ENCODE measurements at places on chromosomes 3 and 15.
A peak's percentile ranks its signal among the peaks of the same experiment; 100 is the strongest.

DNA sequence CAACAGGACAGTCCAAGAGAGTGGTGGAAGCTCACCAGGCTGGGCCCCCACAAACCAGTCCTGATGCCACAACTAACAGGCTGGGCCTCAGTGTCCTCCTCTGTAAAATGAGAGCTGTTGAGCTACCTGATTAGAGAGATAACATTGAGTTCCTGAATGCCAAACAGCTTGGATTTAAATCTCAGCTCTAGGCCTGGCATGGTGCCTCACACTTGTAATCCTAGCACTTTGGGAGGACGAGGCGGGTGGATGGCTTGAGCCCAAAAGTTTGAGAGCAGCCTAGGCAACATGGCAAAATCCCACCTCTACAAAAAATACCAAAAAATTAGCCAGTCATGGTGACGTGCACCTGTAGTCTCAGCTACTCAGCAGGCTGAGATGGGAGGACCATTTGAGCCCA, 20.1 kb upstream of the TMCC1 start:
- DNase-seq, result no peak

GRCh38 chr15:33612721-33613304, 302.0 kb downstream of the RYR3 start:
- DNase-seq, result no peak

DNA sequence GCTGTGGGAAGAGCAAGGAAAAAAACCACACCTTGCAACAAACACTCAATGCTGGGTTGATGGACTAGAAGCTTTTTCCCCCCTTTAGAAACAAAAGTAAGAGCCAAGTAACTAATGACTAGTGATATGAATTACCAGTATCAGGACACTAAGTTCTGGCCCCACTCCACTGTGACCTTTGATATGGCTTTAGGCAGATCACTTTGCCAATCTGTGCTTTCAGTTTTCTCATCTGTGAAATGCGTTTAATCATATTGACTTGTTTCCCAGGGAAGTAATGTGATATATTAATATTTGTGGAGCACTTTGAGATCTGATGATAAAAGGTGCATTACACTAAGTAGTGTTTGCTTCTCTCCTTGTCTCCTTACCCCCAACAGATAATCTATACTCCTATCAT, 319.3 kb upstream of the SATB1 start:
- DNase-seq, result no peak

DNA sequence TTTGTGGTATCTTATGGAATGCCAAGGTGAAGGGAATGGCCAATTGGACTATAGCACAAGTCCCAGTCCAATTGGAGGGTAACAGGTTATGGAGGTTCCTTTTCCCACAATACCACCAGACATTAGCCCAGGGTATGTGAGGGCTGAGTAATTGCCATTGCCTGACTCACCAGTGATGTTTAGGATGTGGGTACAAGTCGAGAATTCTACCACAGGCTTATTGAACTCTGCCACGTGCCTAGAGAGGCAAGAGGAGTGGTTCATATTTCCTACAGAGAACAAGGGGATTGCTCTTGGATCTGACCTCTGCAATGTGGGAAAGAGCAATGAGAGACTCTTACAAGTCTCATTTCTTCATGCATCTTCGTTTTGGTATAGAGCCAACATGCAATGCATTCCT, 85.0 kb upstream of the XCR1 start:
- no peak for DNase-seq

DNA sequence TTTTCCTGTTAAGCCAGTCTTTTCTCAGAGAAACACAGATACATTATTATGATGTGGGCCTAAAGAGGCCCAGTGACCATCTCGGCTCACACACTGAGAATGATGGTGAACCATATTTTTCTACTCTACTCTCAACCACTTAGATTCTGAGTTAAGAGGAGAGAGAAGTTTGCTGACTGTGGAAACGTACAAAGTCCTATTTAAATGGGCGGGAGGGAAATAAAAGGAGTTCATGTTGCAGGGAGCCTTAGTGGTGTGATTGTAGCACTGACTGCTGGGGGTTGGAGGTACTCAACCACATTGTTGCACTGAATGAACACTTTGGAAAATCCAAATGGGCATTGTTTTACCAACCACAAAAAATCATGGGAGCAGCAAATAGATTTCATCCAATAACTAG, 51.0 kb downstream of the ATP8B4 start:
- no peak for DNase-seq

DNA sequence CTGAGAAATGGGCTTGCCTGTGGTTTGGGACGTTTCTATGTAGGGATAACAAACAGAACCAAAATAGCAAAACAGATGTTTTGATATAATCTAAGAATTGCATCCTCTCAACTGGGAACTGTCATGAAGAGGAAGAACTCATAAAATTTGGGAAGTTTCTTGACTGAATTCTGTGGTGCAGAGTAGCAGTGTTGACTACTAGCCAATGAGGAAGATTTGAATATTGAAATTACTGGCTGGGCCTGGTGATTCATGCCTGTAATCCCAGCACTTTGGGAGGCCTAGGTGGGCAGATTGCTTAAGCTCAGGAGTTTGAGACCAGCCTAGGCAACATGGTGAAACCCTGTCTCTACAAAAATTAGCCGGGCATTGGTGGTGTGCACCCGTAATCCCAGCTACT, 42.2 kb downstream of the ZNF609 start:
- DNase-seq, result no peak

DNA sequence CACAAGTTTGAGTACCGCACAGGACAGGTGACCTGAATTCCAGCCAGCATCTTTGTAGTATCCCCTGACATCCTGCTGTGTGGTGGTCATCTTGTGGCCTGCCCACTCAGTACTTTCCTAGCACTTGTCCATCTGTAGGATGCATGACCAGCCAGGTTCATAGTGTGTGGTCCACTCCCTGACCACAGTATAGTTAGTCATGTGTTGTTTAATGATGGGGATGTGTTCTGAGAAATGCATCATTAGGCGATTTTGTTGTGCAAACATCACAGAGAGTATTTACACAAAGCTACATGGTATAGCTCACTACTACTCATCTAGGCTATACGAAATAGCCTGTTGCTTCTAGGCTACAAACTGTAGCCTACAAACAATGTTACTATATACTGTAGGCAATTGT, 16.9 kb upstream of the RBPMS2 start:
- no peak for DNase-seq

DNA sequence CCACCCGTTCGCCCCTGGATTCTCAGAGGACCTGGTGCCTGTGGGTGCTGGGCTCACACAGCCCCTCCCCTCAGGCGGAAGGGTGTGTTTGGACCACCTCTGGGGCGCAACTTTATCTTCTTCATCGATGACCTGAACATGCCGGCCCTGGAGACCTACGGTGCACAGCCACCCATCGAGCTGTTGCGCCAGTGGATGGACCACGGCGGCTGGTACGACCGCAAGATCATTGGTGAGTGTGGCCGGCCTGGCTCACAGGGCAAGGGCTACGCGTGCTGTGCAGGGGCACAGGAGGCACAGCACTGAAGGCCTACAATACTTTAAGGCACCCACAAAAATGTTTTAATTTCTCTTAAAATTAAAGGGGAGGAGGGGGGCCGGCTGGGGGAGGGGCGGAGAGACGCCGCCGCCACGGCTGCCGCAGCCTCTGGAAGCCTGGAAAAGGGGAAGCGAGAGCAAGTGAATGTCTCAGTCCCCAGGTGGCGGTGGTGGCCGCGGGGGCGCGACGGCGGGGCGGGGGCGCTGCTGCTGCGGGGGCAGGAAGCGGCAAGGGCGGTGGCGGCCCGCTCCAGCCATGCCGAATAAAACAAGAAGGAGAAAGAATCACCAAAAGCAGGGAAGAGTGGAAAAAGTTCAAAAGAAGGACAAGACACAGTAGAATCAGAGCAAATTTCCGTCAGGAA, 56.8 kb downstream of the DNAH1 start:
- no peak for DNase-seq

GRCh38 chr15:59550530-59550929, 61.1 kb upstream of the GCNT3 start:
- DNase-seq, result no peak

DNA sequence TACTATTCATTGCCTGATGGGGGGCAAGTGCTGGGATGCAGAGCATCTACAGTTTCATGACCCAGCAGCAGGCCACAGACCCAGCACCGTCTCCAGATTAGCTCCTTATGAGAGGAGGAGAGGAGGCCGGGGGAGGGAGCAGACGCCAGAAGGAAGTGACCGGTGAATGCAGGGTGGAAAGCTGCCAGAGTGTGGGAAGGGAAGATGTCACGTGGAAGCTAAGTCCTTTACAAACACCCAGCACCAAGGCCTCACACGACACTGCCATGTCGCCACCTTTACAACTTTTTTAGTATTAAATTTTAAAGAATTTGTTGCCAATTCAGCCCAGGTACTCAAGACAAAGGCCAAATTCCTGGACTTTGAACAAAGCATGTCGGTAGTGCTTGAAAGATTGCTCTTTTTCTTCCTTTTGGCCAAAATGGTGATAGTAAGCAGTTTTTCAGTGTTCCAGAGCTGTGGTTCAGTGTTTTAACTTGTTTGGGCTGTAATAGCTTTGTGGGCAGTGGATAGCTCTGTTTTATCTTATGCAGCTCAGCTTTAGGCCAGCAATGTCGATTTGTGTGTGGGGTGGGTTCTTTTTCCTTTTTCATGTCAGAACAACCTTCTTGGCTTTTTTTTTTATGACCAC, 58.2 kb downstream of the ZBTB38 start:
- DNase-seq, result no peak

GRCh38 chr15:67177752-67178151, 76.7 kb downstream of the AAGAB start:
- DNase-seq, result no peak

GRCh38 chr3:158106766-158107471, 699 bp upstream of the SHOX2 start:
- DNase-seq, result no peak

GRCh38 chr15:51533672-51534398, 88.7 kb downstream of the DMXL2 start:
- no peak for DNase-seq

GRCh38 chr3:38640661-38641452, 8.6 kb downstream of the SCN5A start:
- DNase-seq, result no peak

GRCh38 chr3:24829011-24829581, 334.4 kb upstream of the THRB start:
- DNase-seq, result no peak

DNA sequence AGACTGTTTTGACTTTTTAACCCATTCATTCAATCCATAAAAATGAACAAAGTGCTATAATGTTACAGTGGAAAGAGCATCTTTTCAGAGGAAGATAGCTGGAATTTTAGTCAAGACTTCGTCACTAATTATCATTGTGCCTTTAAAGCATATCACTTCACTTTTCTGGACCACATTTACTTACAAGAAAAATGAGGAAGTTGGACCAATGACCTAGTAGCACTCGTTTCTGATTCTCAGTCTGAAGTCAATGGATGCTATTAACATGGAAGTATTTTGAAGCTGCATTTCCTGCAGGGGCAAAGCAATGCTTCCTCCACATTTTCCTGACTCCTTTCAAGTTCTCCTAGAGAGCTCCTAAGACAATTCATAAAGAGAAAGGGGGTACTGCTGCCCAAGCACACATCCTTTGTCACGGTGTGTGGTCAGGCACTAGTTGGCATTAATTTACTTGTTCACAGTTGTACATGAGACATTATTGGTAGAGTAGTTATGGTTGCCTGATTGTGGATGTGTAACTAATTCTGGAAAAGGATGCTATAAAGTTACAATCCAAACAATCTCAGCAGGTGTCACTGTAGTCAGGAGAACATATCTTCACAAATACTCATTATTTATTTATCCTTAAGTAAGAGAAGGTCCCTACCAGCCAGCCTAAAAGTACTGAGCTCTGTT, 1049.1 kb downstream of the FHIT start:
- no peak for DNase-seq

GRCh38 chr3:113005611-113006010, 14.8 kb downstream of the GTPBP8 start:
- DNase-seq, result no peak

DNA sequence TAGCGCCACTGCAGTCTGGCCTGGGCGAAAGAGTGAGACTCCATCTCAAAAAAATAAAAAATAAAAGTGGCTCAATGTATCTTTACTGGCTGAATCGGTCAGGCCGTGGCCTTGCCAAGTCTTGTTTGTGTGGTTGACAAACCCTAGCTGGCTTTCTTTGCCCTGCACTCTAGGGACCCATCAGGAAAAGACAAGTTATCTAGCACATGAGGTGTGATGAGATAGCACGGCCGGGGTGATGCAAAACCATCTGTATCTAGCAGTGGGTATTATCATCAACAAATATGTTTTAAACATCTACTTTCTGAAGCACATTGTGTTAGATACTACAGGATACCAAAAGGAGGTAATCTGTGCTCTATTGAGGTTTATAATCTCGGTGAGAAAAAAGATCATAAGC, 3.9 kb upstream of the DPP8 start:
- DNase-seq, result no peak

- DNase-seq, result no peak
Observed at GRCh38 chr15:41936155-41936554, 36.2 kb downstream of the EHD4 start.

DNA sequence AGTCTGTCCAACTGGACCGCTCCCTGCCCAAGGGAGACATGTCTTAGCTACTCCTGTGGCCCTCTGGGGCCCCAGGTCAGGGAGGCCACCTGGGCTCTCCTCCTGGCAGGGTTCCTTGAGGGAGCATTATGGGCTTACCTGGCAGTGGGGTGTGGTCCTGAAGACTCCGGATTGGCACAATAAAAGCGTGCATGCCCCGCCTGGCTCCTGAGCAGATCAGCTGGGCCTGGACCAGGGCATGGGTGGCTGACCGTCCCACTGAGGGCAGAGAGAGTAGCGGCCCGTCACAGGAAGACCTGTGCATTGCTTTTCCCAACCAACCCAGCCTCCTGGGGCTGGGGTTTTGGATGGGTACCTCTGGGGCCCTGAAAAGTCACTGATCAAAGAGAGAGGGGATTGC, 5.4 kb downstream of the ACOX2 start:
- no peak for DNase-seq

- DNase-seq, result peak; percentile 2
Observed at GRCh38 chr3:167740961-167741587, 5.6 kb downstream of the SERPINI1 start.

DNA sequence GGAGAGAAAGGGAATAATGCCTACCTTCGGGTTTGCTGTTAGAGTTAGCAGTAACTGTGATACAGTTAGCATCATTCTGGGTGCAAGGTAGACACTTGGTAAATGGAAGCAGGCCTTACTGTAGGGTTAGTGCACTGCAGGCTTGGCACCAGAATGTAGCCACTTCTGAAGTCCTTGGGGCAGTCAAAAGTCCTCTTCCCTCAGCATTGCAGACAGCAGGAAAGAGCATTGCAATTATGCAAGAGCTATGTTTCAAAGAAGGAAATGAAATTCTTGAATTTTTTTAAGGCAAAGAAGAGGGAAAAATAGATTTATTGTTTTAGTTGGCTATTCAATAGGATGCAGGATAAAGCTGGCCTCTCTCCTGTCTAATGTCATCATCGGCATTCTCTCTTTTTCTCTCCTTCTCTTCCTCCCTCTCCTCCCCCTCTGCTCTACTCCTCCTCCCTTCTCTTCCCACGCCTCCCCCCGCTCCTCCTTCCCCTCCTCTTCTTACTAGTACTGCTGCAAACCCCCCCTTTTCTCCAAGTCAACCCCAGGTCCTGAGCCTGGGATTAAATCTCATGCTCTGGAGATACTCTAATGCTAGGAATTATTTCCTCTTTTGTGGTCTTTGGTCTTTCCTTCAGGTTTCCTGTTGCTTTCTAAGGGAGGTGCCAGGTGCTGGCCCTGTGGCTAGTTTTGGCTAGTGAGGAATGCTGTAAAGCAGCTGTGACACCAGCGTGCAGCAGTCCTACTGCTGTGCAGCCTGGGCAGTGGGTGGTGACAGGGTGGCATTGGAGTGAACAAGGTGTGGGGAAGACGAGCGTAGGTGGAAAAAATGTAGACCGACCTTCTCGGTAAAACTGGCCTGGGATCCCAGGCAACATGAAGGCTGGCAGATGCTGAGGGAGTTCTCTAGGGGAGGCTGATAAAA, 21.7 kb downstream of the EEFSEC start:
- DNase-seq, result no peak

Data from stimulated activated CD4-positive, alpha-beta T cell treated with anti-CD3 and anti-CD28 coated beads, Interleukin-15, amount 100 ng/mL, for 1 hour (primary cell).